ENCODE measurements at places on chromosomes 7 and 10. TPM values are rescaled to one million over a fixed set of nuclear protein-coding genes. Genes with fewer than 3 reads are reported as not detected.

Gene GIMAP5
- total RNA-seq = not detected

Gene PRLHR
- not detected for total RNA-seq

Gene KNDC1
- 16.7 TPM for total RNA-seq

Gene ZC3HAV1L
- total RNA-seq = 1.1 TPM

Gene MRLN
- not detected for total RNA-seq

Gene FZD8
- total RNA-seq = 43.0 TPM

Gene PRF1
- total RNA-seq = not detected

Gene PPP1R3C
- total RNA-seq = 0.31 TPM

Gene RNF32
- 1.0 TPM for total RNA-seq

Gene TFEC
- not detected for total RNA-seq

Gene NRG3
- total RNA-seq = 0.62 TPM

Gene THSD7A
- 0.69 TPM for total RNA-seq

Gene WEE2
- total RNA-seq = not detected

Gene TSPAN15
- total RNA-seq = 5.0 TPM

- no peak for DNase-seq
These were observed 119.0 kb upstream of the LANCL2 start for GRCh38 chr7:55246171-55246570.

DNA sequence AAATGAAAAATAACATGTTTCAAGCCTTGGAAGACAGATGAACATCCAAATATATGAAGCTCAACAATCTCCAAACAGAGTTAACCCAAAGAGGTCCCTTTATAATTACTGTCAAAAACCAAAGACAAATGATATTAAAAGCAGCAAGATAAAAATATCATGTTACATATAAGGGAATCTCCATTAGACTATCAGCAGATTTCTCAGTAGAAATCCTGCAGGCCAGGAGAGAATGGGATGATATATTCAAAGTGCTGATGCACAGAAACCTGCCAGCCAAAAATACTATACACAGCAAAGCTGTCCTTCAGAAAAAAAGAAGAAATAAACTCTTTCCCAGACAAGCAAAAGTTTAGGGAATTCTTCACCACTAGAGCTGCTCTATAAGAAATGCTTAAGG is 41.0 kb downstream of the AASS start:
- no peak for DNase-seq

DNA sequence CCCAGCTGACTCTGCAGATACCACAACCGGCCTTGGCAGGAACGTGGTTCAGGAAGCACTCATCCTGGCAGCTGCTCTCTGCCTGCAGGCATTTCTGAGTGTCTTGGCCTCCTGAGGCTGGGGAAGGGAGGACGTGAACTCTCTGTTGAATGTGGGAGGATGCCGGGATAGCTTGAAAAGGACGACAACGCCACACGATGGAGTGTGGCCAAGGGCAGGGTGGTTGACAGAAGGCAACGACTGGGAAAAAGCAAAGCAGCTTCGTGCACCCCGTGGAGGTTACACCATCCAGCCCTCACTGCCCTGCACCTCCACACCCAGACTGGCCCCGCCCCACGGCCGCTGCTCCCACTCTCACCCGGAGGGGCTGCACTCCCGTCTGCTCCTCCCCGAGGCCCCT is 466.1 kb upstream of the FOXK1 start:
- no peak for DNase-seq

DNA sequence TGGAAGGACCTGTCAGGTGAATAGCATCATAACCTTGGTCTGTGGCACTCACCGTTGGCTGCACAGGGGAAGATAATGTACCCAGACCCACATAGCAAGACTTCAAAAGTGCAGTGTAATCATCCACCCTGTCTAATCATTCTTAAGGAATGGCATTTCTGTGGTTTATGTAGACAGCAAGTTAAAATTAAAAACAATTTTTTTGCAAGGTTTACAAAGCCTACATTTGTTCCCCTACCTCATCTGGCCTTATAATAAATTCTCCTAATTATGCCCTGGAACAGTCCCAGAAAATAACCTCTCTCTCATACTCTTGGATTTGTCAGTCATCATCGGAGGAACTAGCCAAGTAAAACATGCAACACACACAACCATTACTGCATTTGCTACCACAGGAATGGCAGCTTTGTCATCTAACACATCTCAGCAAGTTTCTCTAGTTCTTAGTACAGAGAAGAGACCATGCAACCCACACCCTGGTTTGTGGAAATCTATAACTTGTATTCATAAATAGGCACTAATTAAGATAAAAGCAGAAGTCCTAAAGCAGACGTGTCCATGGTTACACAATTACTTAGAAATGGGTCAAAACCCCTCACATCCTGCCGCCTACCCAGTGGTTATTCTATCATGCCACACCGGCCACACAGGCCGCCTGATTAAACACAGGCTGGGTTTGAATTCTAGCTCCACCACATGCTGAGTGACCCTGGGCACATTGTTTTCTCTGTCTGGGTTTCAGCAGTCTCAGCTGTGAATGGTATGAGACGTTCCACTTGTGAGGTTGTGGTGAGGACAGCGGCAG is 19.1 kb downstream of the ABLIM1 start:
- DNase-seq = no peak

- no peak for DNase-seq
These were observed 12.7 kb downstream of the CCDC136 start for GRCh38 chr7:128804484-128804883.

DNA sequence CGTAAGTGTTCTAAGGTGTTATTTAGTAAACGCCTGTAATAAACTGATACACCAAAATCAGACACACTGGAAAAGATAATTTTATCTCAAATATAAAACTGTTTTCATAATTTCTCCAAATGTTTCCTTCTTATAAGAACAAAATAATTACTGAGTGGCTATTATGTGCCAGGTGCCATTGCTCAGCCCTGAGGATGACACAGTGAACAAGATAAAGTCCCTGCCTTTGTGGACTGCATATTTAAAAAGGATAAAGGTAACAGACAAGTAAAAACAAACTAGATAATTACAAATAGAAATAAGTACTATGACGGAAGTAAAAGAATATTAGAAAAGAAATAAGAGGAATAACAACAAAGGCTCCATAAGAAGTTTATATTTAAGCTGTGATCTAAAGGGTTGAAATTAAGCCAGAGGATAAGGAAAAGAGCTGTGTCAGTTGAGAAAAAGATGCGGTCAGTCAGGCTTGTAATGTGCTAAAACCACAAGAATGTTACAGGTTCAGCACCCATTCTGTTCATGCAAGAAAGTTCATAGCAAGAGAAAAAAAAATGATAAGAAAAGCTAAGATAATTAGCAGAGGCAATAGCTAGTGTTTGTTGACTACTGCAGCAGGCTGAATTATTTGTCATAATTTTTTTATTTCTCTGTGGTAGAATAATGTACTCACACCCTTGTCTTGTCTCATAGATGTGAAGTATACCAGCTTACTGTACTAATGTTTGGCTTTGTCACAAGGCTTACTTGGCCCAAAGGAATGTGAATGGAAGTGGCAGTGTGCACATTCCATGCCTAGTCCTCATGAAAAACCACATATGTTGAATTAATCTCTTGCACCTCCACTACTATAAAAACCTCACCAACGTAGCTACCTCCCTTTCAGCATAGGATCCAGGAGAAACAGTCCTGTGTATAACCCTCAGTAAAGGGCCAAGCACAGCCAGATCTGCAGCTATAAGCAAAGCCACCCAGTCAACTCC is 75.1 kb downstream of the CRPPA start:
- no peak for DNase-seq

GRCh38 chr7:79912213-79912633 is 222.4 kb upstream of the GNAI1 start:
- no peak for DNase-seq

- no peak for DNase-seq
These were observed 489.0 kb downstream of the GATA3 start for GRCh38 chr10:8543361-8544056.

DNA sequence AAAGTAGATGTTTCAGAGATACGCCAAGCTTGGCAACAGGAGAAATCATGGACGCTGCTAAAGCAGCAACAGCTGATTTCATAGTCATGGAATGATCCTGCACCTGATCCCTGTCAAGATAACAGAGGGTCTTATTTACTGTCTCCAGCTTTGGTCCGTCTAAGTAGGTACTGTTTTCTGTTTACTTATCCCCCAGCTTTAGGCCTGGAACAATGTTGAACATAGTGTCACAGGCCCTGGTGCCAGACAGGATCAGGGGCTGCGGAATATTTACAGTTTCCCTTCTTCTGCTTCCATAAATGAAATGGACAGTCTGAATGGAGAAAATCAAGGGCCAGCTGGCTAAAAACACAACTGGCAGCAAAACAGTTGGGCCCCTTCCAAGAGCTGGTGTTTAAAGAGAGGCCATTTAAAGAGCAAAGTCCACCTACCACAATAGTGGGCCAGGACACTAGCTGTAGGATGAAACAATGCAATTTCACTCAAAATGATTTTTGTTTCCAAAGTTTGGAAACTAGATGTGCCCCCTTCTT is 2.9 kb downstream of the GPR37 start:
- no peak for DNase-seq

GRCh38 chr7:96041171-96041570 is 268.8 kb downstream of the DYNC1I1 start:
- DNase-seq = no peak

GRCh38 chr7:127911968-127912511 is 119.2 kb downstream of the LRRC4 start:
- no peak for DNase-seq

DNA sequence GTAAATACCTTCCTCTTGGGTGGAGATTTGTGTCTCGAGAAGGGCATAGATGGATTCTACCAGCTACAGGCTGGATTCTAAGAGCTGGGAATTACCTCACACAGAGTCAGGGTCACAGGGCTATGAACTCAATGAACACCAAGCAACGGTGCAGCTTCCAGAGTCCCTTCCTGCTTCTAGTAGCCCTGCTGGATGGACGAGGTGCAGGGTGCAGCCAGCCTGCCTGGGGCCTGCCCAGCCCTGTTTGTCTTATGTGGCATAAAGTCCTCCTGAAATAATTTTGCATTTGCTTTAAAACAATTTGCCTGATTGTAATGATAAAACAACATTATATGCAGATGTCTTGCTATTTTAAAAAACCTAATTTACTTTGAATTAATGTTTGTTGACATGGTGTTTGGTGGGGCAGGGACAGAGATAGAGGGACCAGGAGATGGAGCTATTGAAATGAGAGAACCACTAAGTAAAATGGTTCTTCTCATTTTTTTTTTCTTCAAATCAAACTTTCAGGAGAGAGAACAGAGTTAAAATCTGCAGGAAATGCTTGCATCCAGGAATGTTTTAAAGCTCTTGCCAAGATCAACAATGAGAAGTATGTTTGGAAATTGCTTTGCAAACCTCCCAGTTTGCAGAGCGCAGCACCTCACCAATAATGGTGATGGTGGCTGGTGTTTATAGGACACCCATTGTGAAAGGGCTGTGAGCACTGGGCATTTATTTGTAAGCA is 305.4 kb upstream of the PODXL start:
- no peak for DNase-seq

- DNase-seq = no peak
These were observed 12.7 kb upstream of the PAPSS2 start for GRCh38 chr10:87646935-87647334.

- no peak for DNase-seq
These were observed 11.7 kb downstream of the ANK3 start for GRCh38 chr10:60377955-60378354.

- no peak for DNase-seq
These were observed 156.3 kb downstream of the NEURL1 start for GRCh38 chr10:103649654-103650423.

GRCh38 chr7:5397736-5398135 is 25.9 kb downstream of the TNRC18 start:
- peak; percentile 51 for DNase-seq

GRCh38 chr10:110211465-110211843 is 4.0 kb downstream of the MXI1 start:
- DNase-seq = no peak

- no peak for DNase-seq
These were observed 43.3 kb downstream of the DOCK4 start for GRCh38 chr7:112162784-112163506.

- DNase-seq = no peak
These were observed 46.1 kb downstream of the PTPRN2 start for GRCh38 chr7:158541346-158542010.

DNA sequence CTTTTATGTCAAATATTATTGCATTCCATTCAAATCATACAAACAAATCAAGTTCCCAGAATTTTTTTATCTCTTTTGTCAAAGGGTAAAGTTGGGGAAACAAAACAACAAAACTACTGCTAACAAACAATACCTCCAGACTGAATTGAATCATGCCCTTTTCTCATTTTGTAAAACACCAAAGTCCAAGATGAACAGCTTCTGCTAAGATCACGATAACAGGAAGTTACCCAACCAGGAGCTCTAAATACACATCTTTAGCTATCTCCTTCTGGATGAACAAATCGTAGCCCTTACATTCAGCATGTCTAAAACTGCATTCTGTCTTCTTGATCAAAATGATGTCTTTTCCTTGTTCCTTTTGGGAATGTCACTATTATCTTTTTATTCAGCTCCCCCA is 97.4 kb downstream of the CTTNBP2 start:
- DNase-seq = no peak

- DNase-seq = no peak
These were observed 32.5 kb downstream of the ZFAND4 start for GRCh38 chr10:45640049-45640448.

DNA sequence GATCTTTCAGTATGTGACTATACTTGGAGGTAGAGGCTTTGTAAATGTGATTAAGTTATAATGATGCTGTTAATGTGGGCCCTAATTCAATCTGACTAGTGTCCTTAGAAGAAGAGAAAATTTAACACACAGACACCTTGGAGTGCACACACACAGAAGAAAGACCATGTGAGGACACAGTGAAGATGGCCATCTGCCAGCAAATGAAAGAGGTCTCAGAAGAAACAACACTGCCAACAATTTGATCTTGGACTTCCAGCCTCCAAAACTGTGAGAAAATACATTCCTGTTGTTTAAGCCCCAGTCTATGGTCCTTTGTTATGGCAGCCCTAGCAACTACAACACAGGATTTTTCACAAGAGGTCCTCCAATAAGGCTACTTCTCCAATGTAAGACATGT is 120.9 kb upstream of the ABCB5 start:
- DNase-seq = no peak

- DNase-seq = no peak
These were observed 17.3 kb upstream of the GRIFIN start for GRCh38 chr7:2493205-2494164.

DNA sequence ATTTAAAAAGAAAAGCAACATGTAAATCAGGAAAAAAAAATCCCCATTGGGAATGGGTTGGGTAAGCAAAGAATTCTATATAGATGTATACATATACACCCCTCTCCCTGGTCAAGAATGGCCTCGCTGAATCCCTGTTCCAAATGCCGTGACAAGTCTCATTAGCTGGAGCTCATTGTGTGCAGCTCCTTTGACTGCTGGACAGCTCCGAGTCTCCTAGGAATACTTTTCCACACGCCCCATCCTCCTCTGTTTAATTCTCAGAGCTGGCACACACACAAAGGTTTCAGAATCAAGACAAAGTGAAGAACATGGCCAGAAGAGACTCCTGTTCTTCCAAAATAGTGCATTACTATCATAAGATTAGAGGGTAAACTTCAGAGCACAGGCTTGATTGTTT is 130.9 kb upstream of the MKLN1 start:
- DNase-seq = no peak

DNA sequence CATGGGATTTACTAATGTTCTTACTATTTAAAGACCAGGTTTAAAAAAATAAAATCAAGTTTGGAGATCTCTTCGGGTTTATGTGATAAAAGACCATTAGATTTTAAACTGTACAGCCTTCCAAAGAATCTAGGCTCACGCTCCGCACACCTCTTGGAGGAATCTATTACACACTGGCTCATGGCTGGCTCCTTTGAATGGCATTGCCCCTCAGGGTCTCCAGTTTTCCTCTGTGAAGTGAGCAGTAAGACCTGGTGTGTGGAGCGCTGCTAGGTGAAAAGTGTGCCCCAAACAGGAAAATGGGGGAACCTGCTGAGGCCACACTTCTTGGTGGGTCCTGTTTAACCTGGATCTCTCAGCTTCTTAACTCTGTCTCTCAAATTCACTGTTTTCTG is 142.3 kb downstream of the KAT6B start:
- no peak for DNase-seq

Measured in H7 (cell line).